NCI-H748 treated with DMSO at 0.1 percent for 48 hours (cell line): ENCODE measurements at places on chromosomes 3 and 15.
A peak's percentile ranks its signal among the peaks of the same experiment; 100 is the strongest.

DNA sequence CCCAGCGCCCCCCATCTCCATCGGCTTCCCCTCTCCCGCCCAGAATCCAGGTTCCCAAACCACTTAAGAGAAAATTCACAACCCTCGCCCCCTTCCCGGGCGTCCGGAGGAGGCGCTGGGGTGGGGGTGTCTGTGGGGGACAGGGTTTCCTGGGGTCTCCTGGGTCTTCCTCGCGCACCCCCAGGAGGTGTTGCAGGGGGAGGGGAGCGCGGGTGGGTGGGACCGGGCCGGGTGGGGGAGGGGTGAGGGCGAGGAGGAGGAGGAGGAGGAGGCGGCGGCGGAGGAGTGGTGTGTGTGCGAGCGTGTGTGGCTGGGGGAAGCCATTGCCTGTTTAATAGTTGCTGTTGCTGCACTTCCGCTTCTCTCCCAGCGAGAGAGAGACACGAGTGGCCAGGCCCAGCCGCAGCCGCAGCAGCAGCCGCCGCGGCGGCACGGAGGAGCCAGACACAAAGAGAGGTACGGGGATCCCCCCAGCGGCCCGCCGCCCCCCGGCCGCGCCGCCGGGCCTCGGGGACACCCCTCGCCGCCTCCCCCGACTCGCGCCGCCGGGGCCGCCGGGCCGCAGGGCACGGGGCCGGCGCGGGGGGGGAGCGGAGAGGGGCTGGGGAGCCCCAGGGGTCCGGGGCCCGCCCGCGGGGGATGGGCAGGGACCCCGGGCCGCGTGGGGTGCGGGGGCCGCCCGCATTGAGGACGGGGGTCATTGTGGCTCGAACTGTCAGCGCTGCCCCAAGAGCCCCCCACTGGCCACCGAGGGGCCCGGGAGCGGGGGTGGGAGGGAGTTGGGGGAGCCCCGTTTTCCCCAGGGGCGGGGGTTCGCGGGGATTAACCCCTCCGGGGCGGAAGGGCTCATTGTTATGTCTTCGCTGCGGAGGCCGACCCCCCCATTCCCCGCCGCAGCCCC is at the start of gene UBE2E1:
Gene UBE2E1 (plus strand): TSS at position 323 of the 901 bp plus-strand sequence. CDS start 1,315 bp downstream, outside the sequence.
- no peak for DNase-seq

DNA sequence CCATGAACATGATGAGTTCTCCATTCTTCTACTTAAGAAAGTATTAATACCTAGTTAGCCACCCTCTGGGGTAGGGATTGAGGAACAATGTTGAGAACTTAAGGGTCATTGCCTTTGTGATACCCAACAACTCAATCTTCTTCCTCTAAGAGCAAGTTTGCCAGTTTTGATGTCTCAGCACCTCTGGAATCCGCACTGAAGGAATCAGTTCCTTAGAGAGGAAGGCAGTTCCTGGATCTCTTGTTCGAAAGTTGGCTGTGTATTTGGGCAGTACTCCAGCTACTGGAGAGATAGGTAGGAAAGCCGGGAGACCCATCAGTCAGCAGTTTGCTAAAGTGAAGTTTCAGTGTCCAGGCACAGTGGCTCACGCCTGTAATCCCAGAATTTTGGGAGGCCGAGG is 35.6 kb upstream of the MTHFS start:
- DNase-seq: no peak

GRCh38 chr3:158702815-158703481 is 29.3 kb downstream of the RARRES1 start:
- no peak for DNase-seq

DNA sequence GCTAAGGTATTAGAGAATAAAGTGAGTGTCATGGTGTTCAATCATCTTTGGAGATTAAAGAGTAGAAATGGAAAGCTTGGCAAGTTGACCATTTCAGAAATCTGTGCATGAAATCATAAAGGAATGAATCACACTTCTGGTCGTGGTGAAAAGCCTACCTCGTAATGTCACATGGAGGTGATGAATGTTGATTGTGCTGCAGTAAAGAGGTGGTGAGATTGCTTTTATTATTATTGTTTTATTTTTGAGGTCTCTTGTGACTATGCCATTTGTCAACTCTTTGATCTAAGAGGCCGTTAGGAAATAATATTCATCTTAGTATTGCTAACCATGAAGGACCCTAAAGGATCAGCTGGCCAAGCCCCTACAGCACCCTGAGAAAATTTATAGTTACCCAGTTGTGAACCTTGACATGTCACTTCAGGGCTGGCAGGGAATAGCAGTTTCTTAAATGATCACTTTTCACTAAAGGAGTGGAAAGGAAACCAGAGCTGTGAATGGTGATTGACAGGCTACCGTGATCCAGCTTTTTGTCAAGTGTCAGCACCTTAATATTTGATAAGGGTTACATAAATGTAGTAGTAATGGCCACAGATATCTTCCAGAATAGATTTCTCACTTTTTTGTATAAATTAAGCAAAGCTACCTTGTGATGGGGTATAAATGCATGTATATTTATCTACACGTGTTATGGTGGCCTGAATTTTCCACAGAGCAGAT is 203.9 kb downstream of the PTPRG start:
- no peak for DNase-seq

DNA sequence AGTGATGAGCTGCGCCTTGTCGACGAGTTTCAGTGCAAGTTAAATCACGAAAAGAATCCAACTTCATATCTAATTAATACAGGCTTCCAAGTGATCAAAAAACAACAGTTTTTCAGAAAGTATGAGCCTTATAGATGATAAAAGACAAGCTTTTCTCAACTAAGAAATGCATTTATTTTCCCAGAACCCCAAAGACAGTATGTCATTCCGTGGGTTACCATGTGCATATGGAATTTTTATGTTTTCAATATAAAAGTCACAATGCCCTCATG is 442.8 kb downstream of the MAGI1 start:
- no peak for DNase-seq

- no peak for DNase-seq
Measured at GRCh38 chr3:138383715-138384465, 35.5 kb downstream of the MRAS start.

DNA sequence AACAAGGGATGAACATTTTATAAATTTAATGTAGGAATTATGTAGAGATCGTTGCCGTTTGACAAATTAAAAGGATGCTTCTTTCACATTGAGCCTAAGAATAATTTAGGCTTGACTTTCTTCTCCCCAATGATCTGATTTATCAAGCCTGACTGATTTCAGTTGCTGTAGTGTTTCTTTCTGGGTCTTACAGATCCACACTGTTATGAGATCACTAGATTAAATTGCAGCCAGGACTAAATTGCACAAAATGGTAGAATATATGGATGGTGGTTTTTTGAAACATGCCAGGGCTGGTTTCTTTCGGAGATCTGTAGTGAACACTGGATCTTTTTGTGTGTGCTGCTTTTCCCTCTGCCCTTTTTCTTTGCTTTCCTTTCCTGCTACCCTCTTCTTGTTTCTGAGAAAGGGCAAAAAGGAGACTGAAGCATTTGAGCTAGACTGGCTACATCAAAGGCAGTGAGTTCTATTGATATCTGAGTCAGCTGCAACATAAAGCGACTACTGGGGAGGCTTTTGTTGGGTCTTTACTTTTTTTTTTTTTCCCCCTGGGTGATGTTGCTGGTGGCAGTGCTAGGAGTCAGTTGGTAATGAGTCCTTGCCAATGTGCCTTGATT is 83.0 kb downstream of the AKAP13 start:
- DNase-seq: no peak

DNA sequence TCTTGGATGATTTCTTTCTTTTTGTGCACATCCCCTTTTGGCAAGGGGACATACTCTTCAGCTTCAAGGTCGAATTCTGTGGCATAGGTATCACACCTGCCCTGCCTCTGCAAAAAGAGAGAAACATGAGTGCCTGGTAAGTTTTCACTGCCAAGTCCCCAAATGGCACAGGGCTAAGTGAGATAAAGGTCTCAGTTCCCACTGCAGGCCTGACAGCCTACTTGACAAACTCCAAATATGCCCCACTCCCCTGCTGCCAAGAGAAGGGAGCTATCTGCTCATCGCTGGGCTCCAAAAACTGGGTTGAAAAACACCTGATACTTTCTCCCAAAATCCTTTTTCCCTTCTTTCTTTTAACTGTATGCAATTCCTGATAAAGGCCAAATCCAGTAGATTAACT is 23.0 kb downstream of the RUVBL1 start:
- DNase-seq: no peak

- DNase-seq: no peak
Measured at GRCh38 chr3:197501879-197502620, 53.7 kb downstream of the BDH1 start.

GRCh38 chr3:46070595-46071093 is 43.4 kb upstream of the XCR1 start:
- DNase-seq: no peak

DNA sequence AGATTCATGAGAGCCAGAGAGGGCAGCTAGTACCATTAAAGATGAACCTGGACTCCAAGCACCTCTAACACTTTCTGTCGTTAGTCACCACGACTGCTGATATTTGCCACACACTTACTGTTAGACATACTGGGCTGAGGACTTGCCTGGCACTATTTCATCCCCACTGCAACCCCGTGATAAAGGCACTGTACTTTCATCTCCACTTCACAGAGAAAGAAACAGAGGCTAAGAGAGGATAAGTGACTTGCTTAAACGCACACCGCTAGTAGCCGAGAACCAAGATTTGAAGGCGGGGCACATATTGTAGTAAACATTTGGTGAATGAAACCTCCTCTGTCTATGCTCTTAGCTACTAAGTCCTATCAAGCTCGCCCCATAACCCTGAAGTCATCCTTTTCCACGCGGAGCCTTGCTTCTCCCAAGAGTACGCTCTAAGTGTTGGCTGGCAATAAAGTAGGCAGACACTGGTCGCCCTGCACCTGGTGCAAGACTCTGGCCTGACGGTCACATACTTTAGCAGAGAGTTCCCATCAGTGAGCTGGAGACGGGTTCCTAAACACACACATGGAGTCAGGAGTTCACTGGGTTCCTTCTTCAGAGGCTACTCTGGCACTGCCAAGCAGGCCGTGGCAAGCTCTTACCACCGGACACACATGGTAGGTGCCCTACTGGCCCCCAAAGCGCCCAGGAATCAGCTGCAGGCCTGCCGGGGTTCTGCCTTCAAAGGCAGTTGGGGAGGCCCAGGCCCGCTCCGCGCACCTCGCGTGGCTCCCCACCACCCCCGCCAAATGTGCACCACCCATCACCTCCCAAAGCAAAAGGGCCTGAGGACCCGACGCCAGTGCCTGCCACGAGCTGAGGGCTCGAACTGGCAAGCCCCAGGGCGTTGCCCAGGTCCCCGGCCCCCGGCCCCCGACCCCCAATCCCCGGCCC is 951 bp downstream of the POMGNT2 start:
- no peak for DNase-seq

- no peak for DNase-seq
Measured at GRCh38 chr15:25716414-25717126, 146.6 kb downstream of the ATP10A start.

GRCh38 chr3:118480101-118480860 is 554.4 kb downstream of the IGSF11 start:
- DNase-seq: no peak

DNA sequence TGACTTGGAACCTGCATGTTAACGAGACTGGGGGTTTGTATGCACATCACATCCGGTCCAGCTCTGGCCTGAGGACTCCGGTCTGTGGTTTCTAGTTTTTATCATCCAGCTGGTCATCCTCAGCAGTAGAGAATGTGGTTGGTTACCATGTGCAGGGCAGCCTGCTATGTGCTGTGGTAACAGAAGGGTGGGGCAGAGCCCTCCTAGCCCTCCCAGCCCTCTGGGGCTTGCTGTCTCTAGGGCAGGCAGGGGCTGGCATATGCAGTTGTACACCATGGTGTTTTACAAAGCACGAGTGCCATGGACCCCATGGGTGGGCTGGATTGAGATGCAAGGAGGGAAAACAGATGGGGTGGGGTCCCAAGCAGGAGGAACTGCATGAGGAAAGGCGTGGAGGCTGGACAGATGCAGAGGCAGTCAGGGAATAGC is 70.2 kb downstream of the APBA2 start:
- no peak for DNase-seq

- peak; percentile 49 for DNase-seq
Measured at GRCh38 chr3:15099364-15100098, 583 bp upstream of the RBSN start.

DNA sequence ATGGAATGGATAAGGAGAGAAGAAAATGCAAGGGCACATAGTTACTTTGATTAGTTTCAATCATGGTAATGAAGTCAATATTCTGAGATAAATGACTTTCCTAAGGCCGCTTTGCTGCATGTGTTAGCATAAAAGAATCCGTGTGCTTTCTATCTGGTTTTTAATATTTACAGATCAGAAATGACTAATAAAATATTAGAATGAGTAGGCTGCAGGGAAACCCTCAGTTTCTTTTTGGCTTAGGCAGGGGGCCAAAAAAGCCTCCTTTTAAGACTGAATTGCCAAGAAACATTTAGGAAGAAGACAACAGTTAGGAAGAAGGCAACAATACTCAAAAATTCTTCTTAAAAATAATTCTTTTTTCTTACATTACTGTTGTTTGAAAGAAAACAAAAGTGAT is 11.6 kb downstream of the NEK11 start:
- no peak for DNase-seq

DNA sequence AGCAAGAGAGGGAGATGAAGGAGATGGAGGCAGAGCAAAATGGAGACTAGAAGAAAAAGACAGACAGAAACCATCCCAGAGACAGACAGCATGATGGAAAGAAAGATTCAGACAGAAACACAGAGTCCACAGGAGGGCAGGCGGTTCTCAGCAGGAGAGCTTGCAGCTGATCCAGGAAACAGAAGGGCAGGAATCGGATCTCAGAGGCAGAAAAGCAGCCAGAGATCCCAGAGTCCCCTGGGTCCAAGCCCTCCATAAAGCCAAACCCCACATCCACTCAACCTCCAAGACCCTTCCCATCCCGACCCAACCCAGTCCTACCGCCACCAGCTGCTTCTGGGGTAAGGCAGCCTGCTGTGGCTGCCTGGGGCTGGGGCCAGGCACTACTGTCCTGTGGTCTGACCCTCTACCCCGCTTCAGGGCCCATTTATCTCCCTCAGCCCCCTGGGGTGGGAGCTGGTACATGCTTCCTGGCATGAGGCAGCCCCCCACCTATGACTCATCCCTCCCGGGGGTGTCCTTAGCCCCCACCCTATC is at the start of gene UCN2:
Gene UCN2 (minus strand): TSS at position 400 of the 537 bp plus-strand sequence. CDS start 657 bp downstream, outside the sequence.
- DNase-seq: no peak

GRCh38 chr3:106242781-106243180 is 374.0 kb upstream of the CBLB start:
- no peak for DNase-seq

GRCh38 chr15:39488961-39489360 is 91.9 kb upstream of the THBS1 start:
- DNase-seq: no peak

DNA sequence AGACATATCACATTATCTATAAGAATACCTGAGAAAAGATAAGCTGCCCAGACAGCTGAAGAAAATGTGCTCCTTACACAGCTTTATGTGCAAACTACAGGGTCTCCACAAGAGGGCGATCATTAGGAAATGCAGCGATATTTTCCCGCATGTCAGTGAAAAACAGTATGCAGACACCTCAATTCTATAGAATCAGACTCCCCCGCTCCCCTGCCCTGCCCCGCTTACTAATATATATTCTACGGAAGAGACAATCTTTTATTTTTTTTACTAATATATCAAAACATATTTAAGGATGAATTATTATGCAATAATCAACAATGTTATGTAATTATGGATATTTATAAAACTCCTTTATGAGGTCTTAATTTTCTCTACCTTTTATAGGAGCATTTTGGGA is 681.3 kb downstream of the ROBO1 start:
- peak; percentile 29 for DNase-seq

- DNase-seq: no peak
Measured at GRCh38 chr15:36953346-36953745, 147.0 kb downstream of the MEIS2 start.
